ENCODE measurements at places on chromosomes 6 and 20.

GRCh38 chr6:143196525-143197225 is 136.0 kb downstream of the AIG1 start:
- DNase-seq = no peak

DNA sequence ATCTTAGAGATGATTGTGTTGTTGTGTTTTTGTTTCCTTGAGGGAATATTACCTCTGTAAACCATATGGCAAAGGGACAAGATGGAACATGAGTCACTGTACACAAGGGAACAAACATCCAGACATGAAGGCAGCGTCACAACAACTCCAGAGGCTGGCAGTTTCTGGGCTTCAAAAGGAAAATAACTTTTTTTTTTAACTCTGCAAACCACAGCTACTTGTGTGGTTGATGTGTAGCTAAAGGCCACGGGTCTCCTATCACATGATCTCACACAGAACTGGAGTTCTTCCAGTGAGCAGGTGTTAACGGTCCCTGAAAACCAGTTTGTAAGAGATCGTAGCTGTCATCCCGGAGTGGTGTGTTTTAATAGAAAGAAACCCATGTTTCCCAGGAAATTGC is 33.2 kb upstream of the HBS1L start:
- DNase-seq = no peak

DNA sequence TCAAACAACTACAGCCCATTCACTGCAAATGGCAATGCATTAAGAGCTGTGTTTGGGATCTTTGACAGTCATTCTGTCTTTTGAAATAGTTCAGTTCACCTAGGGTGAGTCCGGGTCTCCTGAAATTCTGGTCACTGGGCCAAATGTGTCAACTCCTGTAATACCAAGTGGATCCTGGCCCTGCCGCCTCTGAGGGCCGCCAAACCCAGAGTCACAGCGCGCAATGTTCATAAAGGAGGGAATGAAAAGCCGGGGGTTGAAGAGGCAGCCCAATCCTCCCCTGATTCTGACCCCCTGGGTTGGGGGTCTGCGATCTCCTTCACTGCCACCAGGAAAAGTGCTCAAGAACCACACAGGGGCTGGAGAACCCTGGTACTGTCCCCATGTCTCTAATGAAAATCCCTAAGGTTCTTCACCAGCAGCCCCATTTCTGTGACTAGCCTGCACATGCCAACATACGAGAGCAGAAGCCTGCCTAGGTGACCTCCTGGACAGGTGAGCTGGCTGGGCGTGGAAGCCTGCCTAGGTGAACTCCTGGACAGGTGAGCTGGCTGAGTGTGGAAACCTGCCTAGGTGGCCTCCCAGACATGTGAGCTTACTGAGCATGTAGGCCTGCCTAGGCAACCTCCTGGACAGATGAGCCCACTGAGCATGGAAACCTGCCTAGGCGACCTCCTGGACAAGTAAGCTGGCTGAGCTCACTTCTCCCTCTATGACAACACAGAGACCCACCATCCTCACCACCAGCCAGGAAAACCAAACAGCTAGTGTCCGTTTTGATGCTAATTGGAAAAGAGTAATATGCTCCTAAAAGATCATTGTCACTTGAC is 16.1 kb upstream of the APMAP start:
- DNase-seq = no peak

DNA sequence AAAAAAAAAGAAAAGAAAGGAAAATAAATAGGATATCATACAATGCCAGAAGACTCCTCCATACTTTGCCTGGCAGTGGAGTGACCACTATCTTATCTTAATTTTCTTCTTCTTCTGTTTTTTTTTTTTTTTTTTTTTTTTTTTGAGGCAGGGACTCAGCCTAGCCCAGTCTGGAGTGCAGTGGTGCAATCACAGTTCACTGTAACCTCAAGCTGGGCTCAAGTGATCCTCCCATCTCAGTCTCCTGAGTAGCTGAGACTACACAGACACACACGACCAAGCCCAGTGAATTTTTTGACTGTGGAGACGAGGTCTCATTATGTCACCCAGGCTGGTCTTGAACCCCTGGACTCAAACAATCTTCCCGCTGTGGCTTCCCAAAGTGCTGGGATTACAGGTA is 17.1 kb upstream of the MMP9 start:
- DNase-seq = no peak

- DNase-seq = no peak
Measured at GRCh38 chr6:144364782-144365181, 79.6 kb downstream of the UTRN start.

GRCh38 chr6:7148100-7148822 is 40.5 kb downstream of the RREB1 start:
- no peak for DNase-seq

- DNase-seq = no peak
Measured at GRCh38 chr20:9334866-9335265, 179.5 kb upstream of the LAMP5 start.

DNA sequence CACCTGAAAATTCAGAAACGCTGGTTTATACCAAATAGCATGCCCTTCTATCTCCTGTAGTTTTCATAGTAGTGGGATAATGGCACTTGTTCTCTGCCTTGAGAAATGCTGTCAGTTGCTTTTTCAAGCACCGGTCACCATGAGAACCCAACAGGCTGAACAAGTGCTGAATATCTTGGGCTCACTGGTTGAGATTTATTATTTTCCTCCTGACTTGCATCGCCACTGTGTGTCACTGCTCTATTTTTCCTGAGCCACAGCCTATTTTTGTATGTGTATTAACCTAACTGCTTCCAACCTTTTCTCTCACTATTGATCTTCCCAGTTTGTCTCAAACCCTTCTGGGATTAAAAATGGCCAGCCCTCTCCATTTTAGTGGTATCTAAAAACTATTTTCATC is 71.9 kb downstream of the OPN5 start:
- DNase-seq = no peak

DNA sequence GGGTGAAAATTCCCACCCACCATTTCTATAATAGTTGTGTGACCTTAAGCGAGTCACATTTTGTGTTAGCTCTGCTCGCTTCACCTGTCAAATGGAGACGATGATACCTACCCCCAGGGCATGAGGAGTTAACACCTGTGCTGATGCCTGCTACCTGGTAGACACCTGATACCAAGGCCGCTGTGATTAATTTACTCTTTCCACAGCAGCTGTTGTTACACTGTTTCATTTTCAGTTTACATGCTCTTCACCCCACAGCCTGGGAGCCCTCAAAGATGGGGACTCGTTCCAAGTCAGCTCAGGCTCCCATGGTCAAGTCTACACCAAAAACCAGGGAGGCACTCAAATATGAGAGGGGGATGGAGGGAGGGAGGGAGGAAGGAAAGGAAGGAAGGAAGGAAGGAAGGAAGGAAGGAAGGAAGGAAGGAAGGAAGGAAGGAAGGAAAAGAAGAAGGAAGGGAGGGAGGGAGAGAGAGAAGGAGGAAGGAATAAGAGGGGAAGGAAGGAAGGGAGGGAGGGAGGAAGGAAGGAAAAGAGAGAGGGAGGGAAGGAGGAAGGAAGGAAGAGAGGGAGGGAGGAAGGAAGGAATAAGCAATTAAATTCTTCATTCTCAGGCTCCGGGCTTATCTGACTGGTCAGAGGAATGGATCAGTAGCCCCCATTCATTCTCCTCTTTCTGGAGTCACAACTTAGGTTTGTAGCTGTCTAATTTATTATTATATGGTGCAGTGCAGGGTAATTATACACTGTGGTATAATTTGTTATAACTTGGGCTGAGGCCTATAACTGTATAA is 40.9 kb downstream of the PDYN start:
- DNase-seq = no peak

DNA sequence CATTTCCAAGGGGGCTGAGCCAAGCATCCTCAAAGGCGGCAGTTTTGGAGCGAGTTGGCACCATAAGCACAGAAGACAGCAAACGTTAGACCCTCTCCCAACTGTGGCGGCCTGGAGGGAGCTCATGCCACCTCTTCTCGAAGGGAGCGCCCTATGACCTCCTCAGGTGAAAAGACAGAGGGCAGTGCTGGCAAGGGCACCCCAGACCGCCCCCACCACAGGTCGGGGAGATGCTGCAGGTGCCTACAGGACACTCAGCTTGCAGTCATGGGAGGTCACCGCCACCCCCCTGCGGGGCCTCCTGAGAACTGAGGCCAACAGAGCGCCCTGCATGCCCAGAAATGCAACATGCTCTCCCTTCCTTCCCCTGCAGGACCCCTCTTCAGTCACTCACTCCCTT is 45.1 kb upstream of the BHLHE23 start:
- DNase-seq = no peak

- DNase-seq = no peak
Measured at GRCh38 chr6:140572129-140572528, 1197.7 kb upstream of the CITED2 start.

DNA sequence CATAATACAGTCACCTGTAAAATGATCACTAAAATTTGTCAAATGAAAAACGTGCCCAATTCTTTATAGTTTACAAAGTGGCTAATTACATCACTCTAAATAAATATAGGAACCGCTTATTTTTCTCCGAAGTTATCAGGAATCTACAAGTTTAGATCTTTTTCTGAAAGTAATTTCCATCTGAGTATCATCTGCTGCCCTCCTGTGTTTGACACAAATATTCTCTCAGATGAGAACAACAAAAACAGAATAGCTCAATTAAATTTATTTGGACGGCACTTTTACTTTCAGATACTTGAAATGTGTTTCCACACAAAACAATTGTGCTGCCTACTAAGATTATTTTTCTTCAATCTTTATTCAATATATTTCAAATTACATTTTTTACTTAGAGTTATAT is 5.0 kb downstream of the SF3B5 start:
- DNase-seq = no peak

DNA sequence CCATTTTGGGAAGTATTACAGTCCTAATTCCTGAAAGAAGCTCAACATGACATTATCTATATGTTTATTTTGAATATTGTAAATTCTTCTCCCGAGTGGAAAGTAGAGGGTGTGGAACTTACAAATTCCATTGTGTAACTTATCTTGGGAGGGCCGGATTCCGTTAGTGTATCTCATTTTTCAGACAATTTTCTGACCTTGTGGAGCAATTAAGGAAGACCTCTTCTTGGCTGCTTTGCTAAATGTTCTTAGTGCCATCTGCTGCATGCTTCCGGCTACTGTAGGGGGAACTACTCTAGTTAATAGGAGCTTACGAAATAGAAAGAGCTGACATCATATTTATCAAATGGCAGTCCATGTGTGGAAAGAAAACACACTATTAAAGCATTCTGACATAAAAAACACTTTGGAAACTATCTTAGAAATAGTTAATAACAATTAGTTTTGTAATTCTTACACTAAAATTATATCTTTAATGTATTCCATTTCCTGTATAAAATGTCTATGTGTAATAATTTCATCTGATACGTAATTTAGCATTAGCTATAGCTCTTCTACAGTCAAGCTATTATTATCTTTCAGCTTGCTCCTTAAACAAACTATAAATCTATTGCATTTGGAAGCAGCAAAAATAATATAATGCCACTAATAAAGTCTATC is 41.5 kb upstream of the KCNQ5 start:
- DNase-seq = no peak

GRCh38 chr6:166813461-166813860 is 142.9 kb downstream of the RNASET2 start:
- no peak for DNase-seq

GRCh38 chr20:44087857-44088120 is 99.2 kb downstream of the JPH2 start:
- no peak for DNase-seq

- no peak for DNase-seq
Measured at GRCh38 chr6:26507658-26508057, 7.6 kb downstream of the BTN1A1 start.

DNA sequence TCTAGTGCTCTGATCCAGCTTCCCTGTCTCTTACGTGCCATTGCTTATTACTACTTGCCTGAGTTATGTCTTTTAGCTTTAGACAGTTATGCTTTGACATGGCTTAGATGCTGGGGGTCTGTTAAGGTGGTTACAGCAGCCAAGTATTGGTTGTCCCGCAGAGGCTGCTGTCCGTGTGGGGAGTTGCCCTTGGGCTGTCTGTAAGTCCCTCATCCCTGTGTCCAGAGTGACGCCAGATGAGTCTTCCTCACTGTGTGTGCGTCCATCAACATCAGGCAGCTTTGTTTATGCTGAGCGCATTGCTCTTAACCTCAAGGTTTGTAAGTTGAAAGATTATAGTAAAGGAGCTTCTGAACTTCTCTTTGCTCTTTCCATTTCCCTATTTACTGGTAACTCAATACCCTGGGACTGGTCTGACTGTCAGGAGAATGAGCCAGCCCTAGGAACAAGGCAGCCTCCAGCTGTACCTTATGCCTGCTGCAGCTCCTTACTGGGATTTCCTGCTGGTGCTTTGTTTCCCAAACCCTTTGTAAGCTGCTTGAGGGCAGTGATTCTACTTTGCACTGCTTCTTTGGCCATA is 7.2 kb downstream of the FAM120B start:
- no peak for DNase-seq

DNA sequence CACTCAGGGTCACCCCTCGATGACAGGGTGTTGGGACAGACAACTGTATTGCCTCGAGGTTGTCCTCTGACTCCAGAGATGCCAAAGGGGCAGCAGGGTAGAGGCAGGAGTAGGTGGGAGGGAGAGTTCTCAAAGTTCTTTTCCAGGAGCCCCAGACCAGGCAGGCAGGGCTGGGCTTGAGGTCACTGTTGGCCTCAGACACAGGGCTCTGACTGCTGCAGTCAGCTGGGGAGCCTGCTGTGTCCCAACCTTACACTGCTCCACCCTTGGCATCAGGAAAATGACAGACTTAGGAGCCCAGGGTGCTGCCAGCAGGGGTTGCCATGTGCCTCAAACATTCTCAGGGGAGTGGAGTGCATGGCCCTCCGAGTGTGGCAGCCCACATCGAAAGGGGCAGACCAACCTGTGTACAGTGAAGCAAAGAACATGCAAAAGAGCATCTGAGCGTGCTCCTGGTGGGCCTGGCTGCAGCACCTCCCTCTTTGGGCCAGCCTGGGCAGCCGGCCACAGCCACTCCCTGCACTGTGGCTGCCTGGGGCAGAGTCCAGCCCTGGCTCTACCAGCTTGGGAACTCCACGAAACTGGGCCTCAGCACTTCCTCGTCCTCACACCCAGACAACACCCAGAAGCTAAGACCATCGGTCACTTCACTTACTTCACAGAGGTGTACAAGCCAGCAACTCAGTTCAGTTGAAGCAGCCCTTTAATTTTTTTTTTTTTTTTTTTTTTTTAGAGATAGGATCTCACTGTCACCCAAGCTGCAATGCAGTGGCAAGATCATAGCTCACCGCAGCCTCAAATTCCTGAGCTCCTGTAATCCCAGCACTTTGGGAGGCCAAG is 24.0 kb downstream of the C6orf132 start:
- no peak for DNase-seq

GRCh38 chr6:111631018-111631417 is 25.3 kb upstream of the TRAF3IP2 start:
- DNase-seq = no peak

DNA sequence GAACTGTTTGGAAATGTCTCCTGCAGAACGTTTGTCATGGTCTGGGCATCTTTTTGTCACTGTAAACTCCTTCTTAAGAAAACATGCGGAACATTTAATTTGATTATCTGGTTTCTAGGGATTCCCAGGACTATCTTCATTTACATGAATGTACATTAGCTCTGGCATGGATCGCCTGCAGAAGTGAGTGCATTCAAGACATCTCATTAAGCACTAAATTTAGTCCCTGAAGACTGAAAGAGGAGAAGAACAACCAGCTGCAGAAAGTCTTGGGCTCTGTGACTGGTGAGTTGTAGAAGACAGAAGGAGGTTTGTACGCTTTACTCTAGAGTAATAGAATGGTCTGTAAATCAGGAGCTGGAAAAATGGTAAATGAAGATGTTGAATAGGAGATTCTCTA is 540.7 kb downstream of the BCKDHB start:
- no peak for DNase-seq

Data from activated naive CD4-positive, alpha-beta T cell (primary cell).